ENCODE measurements at places on chromosomes 12 and 14.

DNA sequence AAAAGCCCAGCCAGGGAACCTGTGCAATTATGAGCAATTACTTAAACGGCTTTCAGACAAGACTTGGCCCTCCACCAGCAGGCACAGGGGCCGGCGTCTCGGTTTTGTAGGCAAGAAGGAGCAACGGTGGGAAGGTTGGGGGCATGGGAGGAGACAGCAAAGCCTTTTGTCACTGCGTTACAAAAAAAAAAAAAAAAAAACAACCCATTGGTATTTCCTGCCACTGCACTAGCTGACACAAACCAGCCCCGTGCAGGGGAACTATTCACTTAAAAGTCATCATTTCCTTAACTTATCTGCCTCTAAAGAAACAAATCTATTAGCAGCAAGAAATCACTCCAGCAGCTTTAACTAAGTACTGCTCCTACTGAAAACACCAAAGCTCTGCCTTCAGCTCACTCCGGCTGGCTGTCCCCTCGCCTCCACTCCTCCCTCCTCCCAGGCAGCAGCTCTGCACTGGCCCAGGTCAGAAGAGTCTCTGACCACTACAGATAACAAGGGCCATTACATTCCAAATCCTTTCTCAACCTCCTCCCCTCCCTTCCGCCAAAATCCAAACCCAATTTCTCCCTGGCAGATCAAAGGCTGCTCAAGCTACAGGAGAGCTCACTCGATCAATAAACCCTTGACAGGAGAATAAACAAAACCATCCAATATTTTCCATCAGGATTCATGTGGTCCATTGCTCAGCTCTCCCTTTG is 105.2 kb upstream of the CDKN3 start:
- DNase-seq, result no peak

DNA sequence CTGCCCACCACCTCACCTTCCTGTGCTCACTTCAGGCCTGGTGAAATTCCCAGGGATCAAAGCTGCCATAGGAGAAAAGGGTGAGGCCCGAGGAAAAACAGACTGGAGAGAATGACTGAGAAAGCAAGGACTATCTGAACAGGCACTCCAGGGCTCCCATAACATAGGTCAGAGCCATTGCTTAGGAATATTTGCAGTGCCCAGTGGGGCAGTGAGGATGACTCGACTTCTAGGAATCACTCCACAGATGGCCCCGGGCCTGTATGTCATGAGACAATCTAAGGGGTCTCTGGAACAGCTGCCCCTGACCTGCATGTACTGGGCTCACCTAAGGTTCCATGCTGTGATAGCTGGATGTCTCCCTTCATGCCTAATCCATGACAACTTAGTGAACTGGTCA is 51.6 kb downstream of the GPHB5 start:
- DNase-seq, result no peak

GRCh38 chr12:27345376-27345775 is 12.7 kb downstream of the BMAL2 start:
- DNase-seq, result no peak

DNA sequence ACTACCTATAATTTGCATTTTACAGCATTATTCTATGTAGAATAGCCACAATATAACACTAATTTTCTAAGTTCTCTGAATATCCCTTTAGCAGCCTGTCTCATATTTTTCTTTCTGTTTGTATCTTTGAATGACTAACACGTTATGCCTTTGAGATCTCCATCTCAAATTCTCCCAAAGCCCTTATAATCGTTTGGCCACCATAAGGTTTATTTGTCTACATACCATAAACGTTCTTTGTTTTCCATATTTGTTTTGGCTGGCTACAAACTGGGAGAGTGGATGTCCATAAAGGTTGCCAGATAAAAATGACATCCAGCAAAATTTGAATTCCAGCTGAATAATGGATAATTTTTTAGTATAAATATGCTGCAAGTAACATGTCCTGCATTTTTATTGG is 203.7 kb downstream of the STXBP6 start:
- DNase-seq, result peak; percentile 93

GRCh38 chr14:102508410-102508773 is 1.2 kb downstream of the ANKRD9 start:
- DNase-seq, result no peak

- peak; percentile 60 for DNase-seq
These were observed 6.3 kb upstream of the MLXIP start for GRCh38 chr12:122072031-122072970.

- DNase-seq, result no peak
These were observed 362 bp upstream of the TSFM start for GRCh38 chr12:57782243-57782607.

GRCh38 chr14:89618811-89619551 is 201.9 kb upstream of the FOXN3 start:
- DNase-seq, result peak; percentile 8

GRCh38 chr14:71721791-71722190 is 210.4 kb upstream of the RGS6 start:
- no peak for DNase-seq

DNA sequence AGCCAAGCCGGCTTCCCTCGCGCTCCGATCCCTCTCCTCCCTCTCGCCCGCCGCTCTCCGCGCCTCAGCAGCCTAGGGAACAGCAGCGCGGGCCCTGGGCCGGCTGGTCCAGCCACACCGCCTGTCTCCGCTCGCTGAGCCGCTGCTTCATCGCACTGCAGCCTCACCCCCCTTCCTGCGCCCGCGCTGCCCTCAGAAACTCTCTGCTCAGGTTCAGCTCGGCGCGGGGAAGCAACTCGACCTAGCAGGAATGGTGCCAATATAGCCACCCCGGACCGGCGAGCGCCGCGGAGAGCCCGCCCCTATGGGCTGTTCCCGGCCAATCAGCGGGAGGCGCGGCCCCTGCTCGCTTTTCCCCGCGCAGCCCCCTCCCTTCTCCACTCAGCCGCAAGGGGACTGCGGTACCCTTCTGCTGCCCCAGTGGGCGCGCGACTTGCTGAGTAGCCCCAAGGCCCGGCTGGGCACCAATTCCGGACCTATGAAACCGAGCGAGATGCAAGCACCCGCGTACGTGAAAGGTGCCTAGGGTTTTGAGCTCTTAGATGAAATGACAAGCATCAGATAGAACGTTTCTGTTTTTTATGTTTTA is at the start of gene ADAMTS20:
Gene ADAMTS20 (minus strand): TSS at position 233 of the 589 bp plus-strand sequence. CDS start 282 bp downstream, outside the sequence.
- no peak for DNase-seq

GRCh38 chr12:65956056-65956738 is 131.9 kb downstream of the HMGA2 start:
- DNase-seq, result no peak

GRCh38 chr14:67391268-67391667 is 20.7 kb downstream of the PLEK2 start:
- no peak for DNase-seq

GRCh38 chr14:100434911-100435438 is 111.8 kb downstream of the SLC25A47 start:
- DNase-seq, result no peak

GRCh38 chr14:76695263-76695920 is 65.9 kb upstream of the VASH1 start:
- DNase-seq, result no peak

DNA sequence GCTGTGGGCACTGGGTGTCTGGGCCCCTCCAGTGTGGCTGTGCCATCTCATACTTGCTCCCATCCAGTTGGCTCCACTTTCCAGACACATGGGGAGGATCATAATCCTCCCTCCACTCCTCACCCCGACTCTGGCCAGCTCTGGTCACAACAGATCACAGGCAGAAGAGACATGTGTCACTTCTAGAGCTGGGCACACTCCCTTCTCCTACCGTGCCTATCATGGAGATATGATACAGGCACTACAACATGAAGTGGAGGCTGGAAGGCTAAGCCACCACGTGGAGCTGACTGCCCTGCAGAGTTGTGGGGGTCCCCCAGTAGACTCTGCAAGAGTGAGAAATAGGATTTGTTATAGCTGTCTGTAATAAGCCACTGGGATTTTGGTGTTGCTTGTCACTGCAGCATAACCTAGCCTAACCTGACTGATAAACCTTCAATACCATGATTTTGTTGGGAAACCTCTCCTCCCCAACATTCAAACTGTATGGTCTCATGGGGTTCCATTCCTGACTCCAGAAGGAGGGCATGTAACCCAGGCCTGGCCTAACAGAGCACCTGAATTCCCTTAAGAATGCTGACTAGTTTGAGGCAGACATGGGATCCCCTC is 20.0 kb downstream of the NT5DC3 start:
- no peak for DNase-seq

GRCh38 chr12:124938587-124938986 is 24.1 kb upstream of the UBC start:
- DNase-seq, result no peak

DNA sequence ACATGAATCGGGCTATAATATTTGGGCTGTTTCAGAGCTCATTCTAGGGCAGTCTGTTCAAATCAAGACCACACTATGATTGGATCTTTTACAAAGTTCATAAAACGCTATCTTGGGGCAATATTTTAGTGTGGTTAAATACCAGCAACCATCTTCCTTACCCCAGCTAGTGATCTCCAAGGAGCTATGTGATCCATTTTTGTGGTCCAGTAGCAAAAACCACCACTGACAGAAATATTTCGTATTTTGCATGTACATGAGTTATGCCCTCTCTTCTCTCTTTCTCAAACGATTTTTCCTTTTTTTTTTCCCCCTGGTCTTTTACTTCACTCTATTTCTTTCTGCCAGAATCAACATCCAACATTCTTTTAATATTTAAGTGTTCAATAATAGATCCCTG is 280.6 kb upstream of the KITLG start:
- no peak for DNase-seq

DNA sequence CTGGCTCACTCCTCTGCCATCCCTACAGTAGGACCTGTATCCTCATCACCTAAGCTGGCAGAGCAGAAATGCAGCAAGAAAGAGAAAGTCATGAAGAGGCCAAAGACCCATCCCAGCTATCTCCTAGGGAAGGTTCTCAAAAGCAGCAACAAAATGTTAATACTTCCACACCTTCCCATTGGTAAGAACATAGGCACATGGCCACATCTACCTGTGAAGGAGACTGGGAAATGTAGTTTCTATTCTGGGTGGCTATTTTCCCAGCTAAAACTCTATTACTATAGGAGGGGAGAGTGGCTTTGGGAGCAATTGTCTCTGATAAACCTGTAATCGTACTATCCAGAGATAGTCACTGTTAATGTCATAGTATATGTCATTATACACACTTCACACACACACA is 13.7 kb upstream of the EIF2B2 start:
- no peak for DNase-seq

DNA sequence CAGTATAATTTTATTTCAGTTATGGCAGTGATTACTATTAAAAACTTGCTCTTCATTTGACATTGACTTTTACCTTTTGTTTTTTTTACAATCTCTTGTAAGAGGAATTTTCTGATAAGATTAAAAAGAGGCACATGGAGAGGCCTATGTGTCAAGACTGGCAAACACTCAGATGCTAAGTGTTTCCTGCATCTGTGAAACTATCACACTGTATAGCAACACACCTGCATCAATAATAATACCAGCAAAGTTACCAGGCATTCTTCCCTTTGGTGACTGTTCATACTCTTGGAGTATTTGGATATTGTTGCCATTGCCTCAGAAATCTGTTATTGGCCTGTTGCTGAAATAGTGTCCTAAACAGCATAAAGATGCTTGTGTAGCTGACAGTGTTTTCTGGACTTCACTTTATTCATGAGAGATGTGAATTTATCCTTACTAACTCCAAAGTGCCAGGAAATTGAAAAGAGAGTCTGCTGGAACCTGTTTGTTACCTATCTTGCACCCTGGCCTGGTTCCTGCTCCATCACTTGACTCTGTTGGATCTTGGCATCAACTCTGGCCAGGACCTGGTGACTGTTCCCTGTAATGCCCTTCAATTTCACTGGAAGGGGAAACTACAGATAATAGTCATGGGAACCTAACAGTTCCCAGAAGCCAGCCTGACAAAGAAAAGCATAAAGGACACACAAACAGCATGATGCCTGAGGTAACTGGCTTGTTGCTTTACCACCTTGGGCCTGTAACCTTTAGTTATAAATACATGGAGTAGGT is 19.8 kb downstream of the SLC16A7 start:
- no peak for DNase-seq

- DNase-seq, result no peak
These were observed 465.2 kb downstream of the BCAT1 start for GRCh38 chr12:24483732-24484131.

DNA sequence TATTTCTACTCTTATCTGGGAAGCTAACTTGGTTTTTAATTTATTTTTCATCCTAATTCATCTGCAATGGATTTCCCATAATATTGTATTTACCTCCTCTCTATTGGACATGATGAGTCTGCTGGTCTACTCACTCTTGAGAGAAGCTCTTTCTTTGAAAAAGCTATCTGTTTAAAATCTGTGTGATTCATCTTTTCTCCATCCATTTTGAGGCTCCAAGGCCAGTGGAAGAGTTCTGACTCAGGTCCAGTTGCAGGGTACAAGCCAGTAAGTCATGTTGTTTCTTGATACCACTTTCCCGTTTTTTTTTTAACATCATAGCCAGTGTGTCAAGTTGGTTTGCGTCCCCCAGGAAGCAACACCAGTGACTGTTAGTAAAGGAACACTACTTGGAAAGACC is 160.3 kb upstream of the BMP4 start:
- no peak for DNase-seq

- DNase-seq, result no peak
These were observed 48.5 kb upstream of the OR5AU1 start for GRCh38 chr14:21204167-21205025.

DNA sequence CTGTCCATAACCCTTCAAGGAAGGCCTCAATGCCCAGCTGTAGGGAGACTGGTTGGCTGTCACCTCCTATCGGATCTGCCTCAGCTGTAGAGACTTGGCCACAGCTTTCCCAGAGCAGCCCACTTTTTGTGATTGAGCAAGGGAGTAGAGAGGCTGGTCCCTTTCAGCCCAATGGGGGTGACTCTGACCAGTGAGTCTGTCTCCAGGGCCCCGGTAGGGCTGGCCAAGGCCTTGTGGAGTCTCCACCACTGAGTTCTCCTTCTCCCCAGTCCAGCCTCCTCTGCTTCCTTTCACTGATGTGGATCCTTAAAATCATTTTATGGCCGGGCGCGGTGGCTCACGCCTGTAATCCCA is 14.5 kb upstream of the HPD start:
- DNase-seq, result no peak

DNA sequence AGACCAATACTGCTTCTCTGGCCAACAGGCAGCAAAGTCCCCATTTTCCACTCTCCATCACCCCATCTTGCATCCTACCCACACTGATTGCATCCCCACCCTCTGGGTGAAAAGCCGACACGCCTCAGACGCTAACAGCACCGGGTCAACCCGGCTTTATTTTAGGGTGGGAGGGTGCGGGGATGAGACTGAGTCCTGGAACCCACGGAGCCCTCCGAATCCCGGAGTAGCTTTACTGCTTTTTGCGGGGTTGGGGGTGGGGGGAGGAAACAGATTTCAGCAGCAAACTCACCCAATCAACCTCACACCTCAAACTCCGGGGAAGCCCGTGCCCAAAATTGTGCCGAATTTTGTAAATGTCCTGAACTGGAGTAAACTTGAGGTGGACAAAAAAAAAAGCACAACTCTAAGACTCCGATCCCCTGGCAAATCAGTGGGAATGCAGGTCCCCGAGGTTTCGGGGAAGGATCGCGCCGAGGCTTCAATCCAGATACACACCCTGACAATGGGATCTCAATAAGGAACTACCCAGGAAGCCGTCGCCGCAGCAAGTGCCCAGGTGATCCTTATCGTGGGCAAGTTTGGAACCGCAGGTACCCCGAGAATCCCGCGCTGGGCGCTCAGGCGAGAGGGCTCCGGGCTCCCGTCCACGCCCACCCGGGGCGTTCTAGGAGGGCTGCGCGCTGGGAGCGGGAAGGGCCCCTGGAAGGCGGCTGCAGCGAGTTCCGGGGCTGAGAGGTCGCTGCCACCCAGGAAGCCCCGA is 1.1 kb downstream of the GCH1 start:
- DNase-seq, result no peak

GRCh38 chr14:45201905-45202304 is 51.1 kb downstream of the MIS18BP1 start:
- DNase-seq, result no peak
